ENCODE measurements at places on chromosomes 16 and 17. TPM values are rescaled to one million over a fixed set of nuclear protein-coding genes. Genes with fewer than 3 reads are reported as not detected.

GRCh38 chr17:15249487-15249886 is 15.6 kb downstream of the PMP22 start:
- no peak overlapping the region for H3K4me3 ChIP-seq
- H3K27me3 ChIP-seq: no peaks in the 10 kb centered on the region
- no peak overlapping the region for H3K27ac ChIP-seq

GRCh38 chr17:8480011-8480976 is 44.6 kb downstream of the NDEL1 start:
- H3K36me3 ChIP-seq: peaks cover 56% of the 10 kb centered on the region
- no peak overlapping the region for H3K4me3 ChIP-seq
- peaks cover 2% of the 10 kb centered on the region for H3K4me1 ChIP-seq
- peaks cover 17% of the 10 kb centered on the region for H3K27me3 ChIP-seq
- H3K27ac ChIP-seq: peak overlapping the region; percentile 72
- no peak for DNase-seq

Gene MEOX1
- total RNA-seq: 0.10 TPM

DNA sequence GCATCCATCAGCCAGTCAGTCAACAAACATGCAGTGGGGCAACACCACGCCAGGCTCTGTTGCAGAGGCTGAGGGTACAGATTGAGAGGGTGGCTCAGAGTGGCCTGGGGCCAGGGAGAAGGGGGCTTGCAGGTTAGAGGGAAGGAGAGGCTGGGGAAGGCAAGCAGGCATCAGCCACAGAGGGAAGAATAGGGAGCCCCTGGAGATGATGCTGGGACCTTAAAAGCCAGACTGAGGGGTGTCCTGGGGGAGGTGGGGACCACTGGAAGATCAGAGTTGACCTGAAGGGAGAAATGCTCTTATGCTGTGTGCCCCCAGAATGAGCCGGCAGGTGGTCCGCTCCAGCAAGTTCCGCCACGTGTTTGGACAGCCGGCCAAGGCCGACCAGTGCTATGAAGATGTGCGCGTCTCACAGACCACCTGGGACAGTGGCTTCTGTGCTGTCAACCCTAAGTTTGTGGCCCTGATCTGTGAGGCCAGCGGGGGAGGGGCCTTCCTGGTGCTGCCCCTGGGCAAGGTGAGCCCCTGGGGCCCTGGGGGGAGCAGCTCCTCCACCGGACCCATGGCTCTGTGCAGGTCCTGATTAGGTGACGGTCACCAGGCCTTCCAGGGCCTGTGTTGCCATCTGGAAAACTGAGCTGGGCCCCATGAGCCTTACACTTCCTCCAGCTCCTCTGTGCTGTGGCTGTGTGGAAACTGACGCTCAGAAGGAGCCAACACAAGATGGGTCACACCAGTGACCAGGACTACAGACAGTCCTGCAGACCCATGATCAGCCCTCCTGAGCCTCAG is 1.7 kb downstream of the CORO1A start:
- peak overlapping the region; percentile 42 for H3K4me3 ChIP-seq
- peaks cover 9% of the 10 kb centered on the region for H3K27me3 ChIP-seq
- H3K4me1 ChIP-seq: no peaks in the 10 kb centered on the region
- H3K27ac ChIP-seq: no peak overlapping the region
- H3K36me3 ChIP-seq: no peaks in the 10 kb centered on the region

Gene OR1A1
- not detected for total RNA-seq

DNA sequence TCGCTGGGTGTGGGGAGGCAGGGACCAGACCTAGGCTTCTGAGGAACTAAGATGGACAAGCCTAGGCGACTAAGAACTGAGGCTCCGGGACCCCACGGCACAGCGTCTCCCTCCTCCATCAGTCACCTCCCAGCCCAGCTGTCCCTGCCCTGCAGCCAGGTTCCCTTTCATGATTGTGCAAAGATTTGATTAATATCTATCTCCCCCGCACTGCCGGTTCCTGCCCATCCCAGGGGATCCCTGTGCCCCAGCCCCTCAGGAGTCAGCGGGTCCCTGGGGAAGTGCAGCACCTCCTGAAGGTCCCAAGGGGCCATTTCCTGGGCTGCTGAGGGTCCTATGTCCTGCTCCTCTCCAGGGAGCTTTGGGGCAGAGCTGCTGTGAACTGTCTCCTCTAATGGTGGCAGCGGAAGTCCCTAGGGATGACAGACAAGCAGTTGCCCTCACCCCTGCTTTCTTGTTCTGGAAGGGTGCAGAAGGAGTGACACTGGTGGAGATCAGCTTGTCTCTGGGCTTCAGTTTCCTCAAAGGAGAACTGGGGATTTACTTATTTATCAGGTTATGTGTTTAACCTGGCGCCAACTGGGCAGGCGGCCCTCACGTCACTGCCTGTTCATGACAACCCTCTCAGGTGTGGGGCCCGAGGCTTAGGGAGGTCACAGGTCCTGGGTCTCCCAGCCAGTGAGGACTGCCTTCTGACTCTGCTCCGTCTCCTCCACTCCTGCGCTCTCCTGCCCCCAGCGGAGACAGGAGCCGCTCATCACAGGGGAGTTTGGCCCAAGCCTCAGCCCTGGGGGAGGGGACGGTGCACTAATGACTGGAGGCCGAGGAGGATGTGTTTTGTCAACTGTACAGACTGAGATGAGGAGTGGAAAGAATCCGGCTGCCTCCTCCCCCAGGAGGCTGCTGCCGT is 1.9 kb upstream of the C16orf74 start:
- H3K27ac ChIP-seq: no peak overlapping the region
- peaks cover 16% of the 10 kb centered on the region for H3K4me1 ChIP-seq
- peaks cover 9% of the 10 kb centered on the region for H3K27me3 ChIP-seq
- H3K36me3 ChIP-seq: peaks cover 3% of the 10 kb centered on the region
- no peak overlapping the region for H3K4me3 ChIP-seq

Gene HAP1
- total RNA-seq: 18.1 TPM

Gene RPS6KB1
- total RNA-seq: 30.4 TPM

Gene PLLP
- total RNA-seq: 3.3 TPM

Gene CCDC92B
- 1.9 TPM for total RNA-seq

GRCh38 chr17:38579934-38580333 is 25.8 kb downstream of the SRCIN1 start:
- H3K27me3 ChIP-seq: peaks cover 46% of the 10 kb centered on the region
- no peaks in the 10 kb centered on the region for H3K36me3 ChIP-seq
- no peak overlapping the region for H3K27ac ChIP-seq
- peak; percentile 46 for DNase-seq
- no peak overlapping the region for H3K4me3 ChIP-seq

DNA sequence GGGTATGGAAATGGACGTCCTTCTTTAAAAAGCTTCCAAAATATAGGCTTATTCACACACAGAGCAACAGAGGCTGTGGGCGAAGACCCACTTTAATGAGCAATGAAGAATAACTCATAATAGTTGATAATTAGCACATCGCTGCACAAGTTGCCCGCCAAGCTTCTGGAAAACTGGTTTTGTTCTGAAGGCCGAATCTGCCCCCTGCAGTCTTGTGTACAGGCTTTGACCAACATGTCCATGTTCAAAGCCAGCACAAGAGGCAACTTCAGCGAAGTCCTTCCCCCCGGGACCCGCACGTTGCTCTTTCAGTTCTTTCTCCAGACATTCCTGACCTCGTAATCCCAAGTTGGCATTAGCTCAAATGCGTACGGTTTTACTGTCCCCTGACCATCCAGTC is 73.3 kb downstream of the IRX5 start:
- no peak for DNase-seq
- H3K27me3 ChIP-seq: peaks cover 7% of the 10 kb centered on the region
- H3K27ac ChIP-seq: no peak overlapping the region
- H3K4me3 ChIP-seq: no peak overlapping the region
- peaks cover 14% of the 10 kb centered on the region for H3K4me1 ChIP-seq

GRCh38 chr16:2037647-2038381 is 9.8 kb downstream of the NTHL1 start:
- H3K27me3 ChIP-seq: peaks cover 7% of the 10 kb centered on the region
- peaks cover 2% of the 10 kb centered on the region for H3K4me1 ChIP-seq
- H3K27ac ChIP-seq: no peak overlapping the region
- no peak overlapping the region for H3K4me3 ChIP-seq
- no peak for DNase-seq

DNA sequence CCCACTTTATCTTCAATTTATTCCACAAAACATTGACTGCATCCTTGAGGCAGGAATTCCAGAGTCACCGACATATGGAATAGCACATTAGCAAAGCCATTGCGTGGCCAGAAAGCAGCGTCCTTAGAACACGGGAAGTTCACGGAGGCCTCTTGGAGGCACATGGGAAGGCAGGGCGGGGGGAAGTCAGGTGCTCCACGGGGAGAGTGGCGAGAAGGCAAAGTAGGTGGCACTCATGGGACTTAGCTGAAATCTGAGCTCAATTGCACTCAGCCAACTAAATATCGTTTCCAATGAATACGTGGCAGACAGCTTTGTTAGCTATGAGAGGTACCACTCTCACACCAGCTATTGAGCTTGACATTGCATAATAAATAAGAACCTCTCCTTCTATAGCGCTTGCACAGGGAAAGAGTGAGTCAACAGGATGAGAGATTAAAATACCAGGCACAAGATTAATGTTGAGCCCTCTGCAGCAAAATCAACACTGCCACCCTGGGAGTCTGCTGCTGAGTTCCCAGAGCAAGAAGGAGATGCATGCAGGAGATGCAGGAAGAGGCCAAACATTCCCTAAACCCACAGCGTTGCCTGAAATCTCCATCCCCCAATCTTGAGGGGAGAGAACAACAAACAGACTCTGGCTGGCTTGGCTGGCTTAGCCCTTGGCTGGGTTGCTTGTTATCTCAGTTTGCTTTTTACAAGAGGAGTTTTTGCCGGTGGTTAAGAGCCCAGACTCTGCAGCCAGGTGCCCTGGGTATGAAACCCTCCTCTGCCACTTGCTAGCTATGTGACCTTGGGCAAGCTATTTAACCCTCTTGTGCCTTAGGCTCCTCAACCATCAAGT is 28.8 kb downstream of the ABCC12 start:
- H3K36me3 ChIP-seq: peaks cover 8% of the 10 kb centered on the region
- DNase-seq: no peak
- peaks cover 6% of the 10 kb centered on the region for H3K27me3 ChIP-seq
- H3K4me1 ChIP-seq: peaks cover 13% of the 10 kb centered on the region
- no peak overlapping the region for H3K4me3 ChIP-seq

DNA sequence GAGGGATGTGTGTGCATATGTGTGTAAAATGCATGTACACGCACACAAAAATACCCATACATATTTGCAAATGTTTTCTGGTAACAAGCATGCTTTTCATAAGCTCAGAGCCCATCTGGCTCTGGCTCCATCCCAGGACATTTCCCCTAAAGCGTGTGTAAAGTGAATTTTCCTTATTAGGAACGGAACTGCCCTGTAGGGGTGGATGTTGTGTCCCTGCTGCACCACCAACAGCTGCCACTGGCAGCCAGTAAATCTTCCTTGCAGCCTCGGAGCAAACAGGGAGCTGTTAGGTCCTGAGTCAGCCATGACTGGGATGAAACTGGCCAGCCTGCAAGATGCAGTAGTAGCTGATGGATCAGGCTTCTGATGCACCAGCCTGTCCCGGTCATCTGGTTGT is 393.5 kb downstream of the UTP18 start:
- no peaks in the 10 kb centered on the region for H3K4me1 ChIP-seq
- DNase-seq: no peak
- H3K4me3 ChIP-seq: no peak overlapping the region
- no peaks in the 10 kb centered on the region for H3K36me3 ChIP-seq

GRCh38 chr16:54873071-54873470 is 57.6 kb upstream of the IRX5 start:
- H3K36me3 ChIP-seq: peaks cover 5% of the 10 kb centered on the region
- no peak for DNase-seq
- peaks cover 9% of the 10 kb centered on the region for H3K4me1 ChIP-seq

GRCh38 chr16:87443016-87443415 is 49.8 kb downstream of the ZCCHC14 start:
- no peak for DNase-seq
- peaks cover 24% of the 10 kb centered on the region for H3K36me3 ChIP-seq
- peak overlapping the region; percentile 33 for H3K27ac ChIP-seq
- peaks cover 4% of the 10 kb centered on the region for H3K4me1 ChIP-seq

Gene TVP23A
- 7.8 TPM for total RNA-seq

GRCh38 chr16:30567160-30567990 is 4.1 kb downstream of the ZNF688 start:
- peaks cover 5% of the 10 kb centered on the region for H3K36me3 ChIP-seq
- no peak overlapping the region for H3K27ac ChIP-seq
- H3K4me1 ChIP-seq: peaks cover 32% of the 10 kb centered on the region
- H3K4me3 ChIP-seq: peak overlapping the region; percentile 25
- H3K27me3 ChIP-seq: peaks cover 8% of the 10 kb centered on the region

Gene ASGR1
- 23.9 TPM for total RNA-seq

DNA sequence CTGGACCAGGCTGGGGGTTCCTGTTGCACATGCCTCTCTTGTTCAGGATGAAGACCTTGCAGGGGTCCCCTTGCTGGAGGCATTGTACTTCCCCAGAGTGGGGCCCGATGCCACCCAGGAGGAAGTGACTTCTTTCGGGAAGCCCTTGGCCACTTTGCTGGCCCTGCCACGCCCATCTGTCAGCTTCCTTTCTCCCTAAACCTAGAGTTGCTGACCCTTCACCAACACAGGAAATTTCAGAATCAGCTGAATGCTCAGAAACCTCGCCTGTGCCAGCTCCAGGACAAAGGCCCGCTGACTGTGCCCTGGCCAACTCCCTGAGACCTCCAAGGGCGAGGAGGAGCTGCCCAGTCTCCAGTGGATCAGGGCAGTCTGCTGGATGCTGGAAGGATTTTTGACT is 26.7 kb downstream of the WNT9B start:
- H3K27ac ChIP-seq: no peak overlapping the region
- H3K27me3 ChIP-seq: peaks cover 7% of the 10 kb centered on the region
- H3K36me3 ChIP-seq: no peaks in the 10 kb centered on the region
- peaks cover 3% of the 10 kb centered on the region for H3K4me1 ChIP-seq
- no peak overlapping the region for H3K4me3 ChIP-seq

Gene CRHR1
- total RNA-seq: not detected

- peaks cover 3% of the 10 kb centered on the region for H3K27me3 ChIP-seq
- peaks cover 3% of the 10 kb centered on the region for H3K36me3 ChIP-seq
Measured at GRCh38 chr17:68732301-68732749, 131.2 kb upstream of the FAM20A start.

Gene C17orf113
- total RNA-seq: 1.6 TPM

DNA sequence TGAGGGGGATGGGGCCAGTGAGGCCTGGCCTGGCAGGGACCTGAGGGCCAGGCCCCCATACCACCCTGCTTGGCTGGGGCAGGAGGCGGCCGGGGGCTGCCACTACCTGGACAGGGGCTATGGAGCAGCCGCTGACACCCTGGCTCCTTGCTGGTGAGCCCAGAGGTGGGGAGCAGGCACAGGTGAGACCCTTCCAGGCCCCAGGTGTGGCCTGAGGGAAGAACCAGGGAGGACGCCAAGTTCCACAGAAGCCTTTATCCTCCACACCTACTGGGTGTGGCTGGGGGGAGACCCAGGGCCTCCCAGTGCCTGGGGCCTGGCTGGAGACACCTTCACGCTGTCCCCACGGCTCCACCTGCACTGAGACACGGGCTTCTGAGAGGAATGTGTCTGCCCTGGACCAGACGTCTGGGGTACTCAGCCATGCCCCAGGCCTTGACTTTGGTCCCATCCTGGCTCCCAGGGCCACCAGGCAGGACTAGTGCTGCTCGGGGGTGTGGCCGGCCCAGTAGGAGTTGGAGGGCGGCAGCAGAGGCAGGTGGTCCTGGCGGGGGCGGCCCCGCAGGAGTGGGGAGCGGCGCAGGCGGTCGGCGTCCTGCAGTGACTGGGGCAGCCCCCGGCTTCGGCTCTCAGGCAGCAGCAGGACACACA is 4.7 kb downstream of the SLC22A31 start:
- H3K36me3 ChIP-seq: no peaks in the 10 kb centered on the region
- H3K4me1 ChIP-seq: no peaks in the 10 kb centered on the region
- no peak overlapping the region for H3K27ac ChIP-seq
- DNase-seq: no peak
- H3K4me3 ChIP-seq: no peak overlapping the region

Gene GCSH
- total RNA-seq: 30.3 TPM
